Natural killer cell (primary cell): ENCODE measurements at places on chromosomes 7 and 10.
A peak's percentile ranks its signal among the peaks of the same experiment; 100 is the strongest.

- no peaks in the 10 kb centered on the region for H3K4me1 ChIP-seq
These were observed 140.2 kb downstream of the LCOR start for GRCh38 chr10:96972264-96972663.

DNA sequence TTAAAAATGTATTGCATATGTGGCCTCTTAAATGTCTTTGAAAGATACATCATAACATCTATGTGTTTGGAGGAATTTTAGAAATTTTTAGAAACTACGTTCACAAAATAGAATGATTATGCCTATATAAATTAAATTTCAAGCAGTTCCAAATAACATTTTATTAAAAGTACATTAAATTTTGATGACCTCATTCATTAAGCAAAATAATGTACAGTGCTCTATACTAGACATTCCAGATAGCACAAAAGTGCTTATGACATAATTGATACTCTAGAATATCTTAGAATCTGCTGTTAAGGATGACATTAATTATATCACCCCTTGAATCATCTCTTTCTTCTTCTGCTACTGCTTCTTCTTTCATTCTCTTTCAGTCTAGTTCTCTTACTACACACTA lies 528.9 kb downstream of the GFRA1 start:
- no peaks in the 10 kb centered on the region for H3K27me3 ChIP-seq
- H3K36me3 ChIP-seq = no peaks in the 10 kb centered on the region
- DNase-seq = no peak
- no peak overlapping the region for H3K27ac ChIP-seq
- no peak overlapping the region for H3K4me3 ChIP-seq

- no peaks in the 10 kb centered on the region for H3K36me3 ChIP-seq
- H3K27me3 ChIP-seq = peaks cover 25% of the 10 kb centered on the region
- no peak for DNase-seq
- H3K27ac ChIP-seq = no peak overlapping the region
These were observed 433.2 kb upstream of the MGMT start for GRCh38 chr10:129033790-129034272.

- no peak for DNase-seq
- no peaks in the 10 kb centered on the region for H3K36me3 ChIP-seq
- no peaks in the 10 kb centered on the region for H3K27me3 ChIP-seq
- H3K27ac ChIP-seq = no peak overlapping the region
These were observed 78.9 kb upstream of the EGR2 start for GRCh38 chr10:62895063-62895462.

GRCh38 chr10:44199267-44199666 lies 185.6 kb downstream of the CXCL12 start:
- no peak overlapping the region for H3K27ac ChIP-seq
- no peak overlapping the region for H3K4me3 ChIP-seq
- no peaks in the 10 kb centered on the region for H3K36me3 ChIP-seq
- no peaks in the 10 kb centered on the region for H3K27me3 ChIP-seq
- no peaks in the 10 kb centered on the region for H3K4me1 ChIP-seq

- no peaks in the 10 kb centered on the region for H3K27me3 ChIP-seq
- H3K27ac ChIP-seq = peak within 1 kb of the TSS; percentile 26
- peak within 1 kb of the TSS; percentile 46 for H3K4me3 ChIP-seq
- H3K36me3 ChIP-seq = no peaks in the 10 kb centered on the region
- peaks cover 12% of the 10 kb centered on the region for H3K4me1 ChIP-seq
- peak; percentile 72 for DNase-seq
These were observed at the start of gene ZNF365 for GRCh38 chr10:62373995-62374861. Gene ZNF365 (plus strand): TSS chr10:62374369. CDS start chr10:62376194, 1,825 bp downstream.

DNA sequence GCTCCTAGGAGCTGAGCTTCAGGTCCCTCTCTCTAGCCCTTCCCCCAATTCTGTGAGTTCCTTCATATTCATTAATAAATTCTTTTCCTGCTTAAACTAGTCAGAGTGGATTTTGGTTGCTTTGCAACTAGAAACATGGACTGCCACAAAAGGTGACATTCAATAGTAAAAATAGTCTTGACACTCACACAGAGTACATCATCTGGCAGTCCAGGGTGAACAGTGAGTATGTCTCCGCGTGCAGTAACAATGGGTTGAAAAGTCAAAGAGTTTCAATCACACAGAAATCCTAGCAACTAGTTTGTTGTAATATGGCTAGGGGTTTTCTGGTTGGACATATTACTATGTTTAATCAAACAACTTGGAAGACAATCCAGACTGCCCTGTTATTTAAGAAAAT lies 168.8 kb upstream of the TBX20 start:
- H3K4me3 ChIP-seq = no peak overlapping the region
- no peaks in the 10 kb centered on the region for H3K36me3 ChIP-seq
- no peak overlapping the region for H3K27ac ChIP-seq
- H3K27me3 ChIP-seq = no peaks in the 10 kb centered on the region
- no peaks in the 10 kb centered on the region for H3K4me1 ChIP-seq
- DNase-seq = no peak

GRCh38 chr7:70312336-70312735 lies 714.1 kb downstream of the AUTS2 start:
- H3K4me3 ChIP-seq = no peak overlapping the region
- peaks cover 11% of the 10 kb centered on the region for H3K4me1 ChIP-seq
- H3K36me3 ChIP-seq = no peaks in the 10 kb centered on the region
- DNase-seq = peak; percentile 37
- no peaks in the 10 kb centered on the region for H3K27me3 ChIP-seq
- no peak overlapping the region for H3K27ac ChIP-seq

- H3K4me1 ChIP-seq = no peaks in the 10 kb centered on the region
- no peaks in the 10 kb centered on the region for H3K27me3 ChIP-seq
- no peak overlapping the region for H3K27ac ChIP-seq
- H3K4me3 ChIP-seq = no peak overlapping the region
- DNase-seq = no peak
These were observed 1021.3 kb downstream of the XPNPEP1 start for GRCh38 chr10:108901781-108902618.

DNA sequence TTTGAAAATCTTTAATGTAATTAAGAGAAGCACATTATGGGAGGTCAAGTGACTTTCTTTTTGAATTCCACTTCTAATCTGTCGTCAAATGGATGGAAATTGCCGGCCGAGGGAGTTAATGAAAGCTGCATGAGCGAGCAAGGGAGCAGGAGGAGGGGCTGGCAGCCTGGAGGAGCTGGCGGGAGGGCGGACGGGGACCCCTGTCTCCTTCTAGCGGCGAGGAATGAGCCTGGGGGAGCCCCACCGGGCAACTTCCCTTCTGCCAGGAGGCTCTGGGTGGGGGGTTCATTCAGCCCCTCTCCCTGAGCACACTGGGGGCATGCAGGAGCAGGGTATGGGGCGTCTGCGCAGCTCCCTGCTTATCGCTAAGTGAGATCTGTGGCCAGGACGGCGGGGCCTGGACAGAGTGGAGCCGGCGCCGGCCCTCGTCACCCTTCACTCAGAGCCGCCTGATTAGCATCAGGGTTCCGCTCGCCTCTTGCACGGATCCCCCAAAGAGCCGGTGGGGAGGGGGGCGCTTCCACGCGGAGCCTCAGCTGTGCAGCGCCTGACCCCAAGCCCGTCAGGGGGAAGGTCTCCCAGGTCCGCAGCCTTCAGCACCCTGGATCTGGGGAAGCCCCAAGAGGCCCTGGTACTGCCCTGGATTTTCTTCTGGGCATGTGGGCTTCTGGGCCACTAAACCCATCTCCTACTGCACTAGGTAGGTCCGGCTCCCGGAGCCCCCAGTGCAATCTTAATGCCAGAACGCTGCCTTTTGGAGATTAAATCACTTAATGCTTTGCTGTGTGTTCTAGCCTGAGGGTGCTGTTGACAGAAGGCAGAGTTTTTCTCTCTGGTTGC lies 680.8 kb downstream of the LRMDA start:
- no peaks in the 10 kb centered on the region for H3K36me3 ChIP-seq
- DNase-seq = no peak
- H3K27me3 ChIP-seq = no peaks in the 10 kb centered on the region
- no peak overlapping the region for H3K4me3 ChIP-seq

DNA sequence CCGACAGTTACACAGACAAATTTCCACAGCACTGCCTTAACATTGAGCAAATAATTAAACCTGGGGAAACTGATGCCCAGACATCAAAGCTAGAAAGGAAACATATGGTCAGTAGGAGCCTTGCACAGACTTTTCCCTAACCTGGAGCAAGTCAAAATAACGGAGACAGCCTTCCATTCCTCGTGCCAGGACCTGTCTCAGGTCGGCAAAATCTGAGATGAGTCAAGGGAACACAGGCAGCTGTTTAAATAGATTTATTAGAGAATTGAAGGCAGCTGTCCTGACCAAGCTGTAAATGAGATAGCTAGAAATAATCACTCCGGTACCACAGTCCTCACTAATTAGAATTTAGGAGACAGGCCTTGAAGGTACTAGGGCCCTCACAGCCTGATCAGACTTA lies 81.2 kb downstream of the RAMP3 start:
- no peak overlapping the region for H3K4me3 ChIP-seq
- H3K4me1 ChIP-seq = no peaks in the 10 kb centered on the region
- DNase-seq = no peak
- H3K27ac ChIP-seq = no peak overlapping the region
- H3K27me3 ChIP-seq = no peaks in the 10 kb centered on the region

- H3K27ac ChIP-seq = no peak overlapping the region
- H3K36me3 ChIP-seq = no peaks in the 10 kb centered on the region
- H3K4me3 ChIP-seq = no peak overlapping the region
These were observed 851.5 kb upstream of the COBL start for GRCh38 chr7:52168085-52168484.

- no peaks in the 10 kb centered on the region for H3K27me3 ChIP-seq
- no peak overlapping the region for H3K4me3 ChIP-seq
- DNase-seq = no peak
- no peaks in the 10 kb centered on the region for H3K36me3 ChIP-seq
- peak overlapping the region; percentile 85 for H3K27ac ChIP-seq
These were observed 60.4 kb downstream of the ADD3 start for GRCh38 chr10:110067960-110068770.
